ENCODE measurements at places on chromosomes 11 and 22. TPM values are rescaled to one million over a fixed set of nuclear protein-coding genes. Genes with fewer than 3 reads are reported as not detected.

GRCh38 chr11:45660729-45661438, 4.5 kb downstream of the CHST1 start:
- DNase-seq: no peak

DNA sequence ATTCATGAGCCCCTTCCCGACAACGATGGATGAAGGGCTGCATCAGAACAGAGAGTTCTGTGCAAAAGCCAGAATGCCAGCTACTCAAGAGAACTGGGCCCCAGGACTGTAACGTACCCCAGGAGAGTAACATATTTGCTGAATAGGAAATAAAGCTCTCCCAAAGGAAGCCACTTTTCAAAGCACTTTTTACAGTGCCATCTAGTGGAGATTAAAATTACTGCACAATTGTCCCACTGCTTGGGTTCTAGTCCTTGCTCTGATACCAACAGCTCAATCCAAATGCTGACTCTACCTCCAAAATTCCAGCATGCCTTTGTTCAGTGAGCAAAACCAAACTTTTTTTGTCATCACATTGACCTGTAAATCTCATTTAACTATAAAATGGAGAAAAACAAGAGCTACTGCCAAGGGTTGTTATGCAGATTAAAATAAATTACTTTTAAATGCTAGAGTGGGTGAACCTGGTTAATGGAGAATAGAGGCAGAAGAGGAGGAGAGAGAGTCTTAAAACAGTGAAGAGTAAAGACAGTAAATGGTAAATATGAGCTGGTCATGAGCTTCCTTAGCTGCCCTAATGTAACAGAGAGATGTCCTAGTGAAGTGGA, 87.6 kb upstream of the FSHB start:
- DNase-seq: no peak

DNA sequence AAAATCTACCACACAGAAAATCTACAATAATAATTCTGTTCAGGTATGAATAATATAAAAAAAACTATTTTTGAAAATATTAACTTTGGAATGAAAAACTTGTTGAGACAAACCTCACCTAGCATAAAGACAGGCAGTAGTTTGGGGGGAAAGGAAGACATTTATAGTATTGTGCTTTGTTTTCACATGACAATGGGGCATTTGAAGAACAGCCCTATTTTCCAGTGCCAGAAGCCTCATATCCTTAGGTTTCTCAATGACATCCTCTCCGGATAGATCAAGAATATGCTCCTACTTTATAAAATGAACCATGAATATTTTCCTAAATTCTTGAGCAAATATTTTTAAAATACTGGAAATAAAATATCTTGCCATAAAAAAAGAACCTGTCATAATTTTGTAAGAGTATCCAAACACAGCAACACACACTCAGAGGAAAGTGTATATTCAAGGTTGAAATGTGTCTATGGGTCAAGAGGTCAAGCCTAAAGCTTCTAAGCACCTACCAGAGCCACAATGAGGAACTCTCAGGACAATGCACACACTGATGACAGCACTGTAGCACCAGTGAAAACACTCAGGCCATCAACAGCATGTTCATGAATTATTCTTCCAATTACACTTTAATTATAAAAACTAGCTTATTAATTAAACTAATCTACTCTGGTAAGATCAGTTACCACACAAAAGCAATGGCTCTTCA, 68.7 kb downstream of the MRTFA start:
- no peak for DNase-seq

DNA sequence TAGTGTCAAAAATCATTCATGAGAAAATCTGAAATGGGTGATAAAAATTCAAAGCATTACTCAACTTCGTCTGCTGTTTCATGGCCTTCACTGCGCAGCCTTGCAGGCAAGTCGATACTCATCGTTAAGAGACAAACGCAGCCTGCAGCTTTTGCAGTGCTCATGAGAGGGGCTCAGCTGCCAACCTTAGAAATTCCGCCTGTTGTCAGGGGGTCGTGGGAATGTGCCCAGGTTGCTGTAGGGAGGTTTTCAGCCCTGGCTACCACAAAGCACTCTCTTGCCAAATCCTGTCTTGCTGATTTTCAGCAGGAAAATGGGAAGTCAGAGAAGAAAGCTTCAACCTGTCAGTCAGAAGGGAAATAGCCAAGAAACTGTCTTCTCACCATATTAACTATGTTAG, 25.4 kb upstream of the GRAMD1B start:
- no peak for DNase-seq

The WNT7B gene
- total RNA-seq: 0.18 TPM

GRCh38 chr11:120952461-120953434, 71.2 kb upstream of the TBCEL start:
- DNase-seq: peak; percentile 94

DNA sequence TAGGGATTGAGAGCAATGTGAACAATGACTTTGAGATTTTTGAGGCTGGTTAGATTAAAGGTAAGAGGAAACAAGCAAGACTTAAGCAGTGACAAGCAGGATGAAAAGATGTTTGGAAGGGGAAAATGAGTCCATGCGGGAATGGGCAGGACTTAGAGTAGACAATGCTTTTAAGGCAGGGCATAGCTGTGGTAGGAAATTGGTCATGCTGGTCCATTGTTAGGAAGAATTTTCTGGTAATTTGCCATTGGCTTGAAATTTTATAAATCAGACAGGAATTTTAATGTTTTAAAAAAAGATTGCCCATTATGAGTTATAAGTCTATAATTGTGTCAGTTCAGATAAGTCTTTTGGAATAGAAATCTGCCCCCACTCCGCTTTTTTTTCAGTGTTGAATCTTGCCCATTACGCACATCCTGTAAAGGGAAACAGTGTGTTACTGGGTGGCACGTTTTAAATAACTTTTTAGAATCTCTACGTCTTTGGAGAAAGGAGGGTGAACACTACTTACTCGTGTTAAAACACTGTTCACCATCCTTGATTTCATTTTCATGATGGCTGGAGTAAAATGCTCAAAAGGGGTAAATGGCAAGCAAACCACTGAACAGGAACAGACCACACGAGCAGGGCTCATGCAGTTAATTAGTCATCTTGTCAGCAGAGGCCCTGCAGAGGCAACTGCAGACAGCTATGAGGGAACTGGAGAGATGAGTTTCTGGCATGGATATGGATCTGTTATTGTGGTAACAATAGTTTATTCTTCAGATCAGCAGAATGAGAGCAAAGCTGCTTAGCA, 25.0 kb downstream of the SWAP70 start:
- DNase-seq: no peak

The MS4A4E gene
- total RNA-seq: not detected

- peak; percentile 7 for DNase-seq
These were observed 16.6 kb upstream of the GNB1L start for GRCh38 chr22:19871023-19871844.

DNA sequence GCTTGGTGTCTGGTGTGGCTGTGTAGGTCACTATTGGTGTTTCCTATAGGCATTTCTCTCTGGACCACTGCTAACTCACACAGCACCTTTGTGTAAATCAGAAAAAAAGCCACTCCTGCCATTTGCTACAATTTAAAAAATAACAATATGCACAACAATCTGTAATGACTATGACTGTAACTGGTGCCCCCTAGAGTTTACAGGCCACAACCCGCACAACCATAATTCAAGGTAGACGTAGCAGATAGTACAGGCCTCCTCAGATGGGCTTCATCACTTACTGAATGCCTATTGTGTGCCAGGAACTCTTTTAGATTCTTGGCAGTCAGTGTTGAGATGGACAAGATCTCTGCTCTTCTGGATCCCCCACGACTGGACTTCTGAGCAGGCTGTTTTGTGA, 47.7 kb downstream of the SYT9 start:
- DNase-seq: no peak

DNA sequence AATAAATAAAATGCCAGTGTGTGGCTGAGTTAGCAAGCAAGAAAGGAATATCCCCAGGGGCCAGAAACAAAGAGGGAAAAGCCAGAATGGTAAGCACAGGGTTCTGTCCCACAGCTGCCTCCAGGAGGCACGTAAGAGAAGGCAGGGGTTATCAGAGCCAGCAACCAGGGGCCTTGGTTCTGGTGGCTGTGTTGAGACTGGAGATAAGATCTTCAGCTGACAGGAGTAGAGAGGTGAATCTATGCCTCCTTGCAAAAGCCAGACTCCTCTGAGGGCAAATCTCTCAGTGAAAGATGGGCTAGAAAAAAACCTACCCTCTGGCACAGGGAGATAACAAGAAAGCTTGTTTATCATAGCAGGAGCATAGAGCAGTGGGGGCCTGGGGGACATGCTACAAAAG, 29.8 kb upstream of the NFAM1 start:
- DNase-seq: no peak

DNA sequence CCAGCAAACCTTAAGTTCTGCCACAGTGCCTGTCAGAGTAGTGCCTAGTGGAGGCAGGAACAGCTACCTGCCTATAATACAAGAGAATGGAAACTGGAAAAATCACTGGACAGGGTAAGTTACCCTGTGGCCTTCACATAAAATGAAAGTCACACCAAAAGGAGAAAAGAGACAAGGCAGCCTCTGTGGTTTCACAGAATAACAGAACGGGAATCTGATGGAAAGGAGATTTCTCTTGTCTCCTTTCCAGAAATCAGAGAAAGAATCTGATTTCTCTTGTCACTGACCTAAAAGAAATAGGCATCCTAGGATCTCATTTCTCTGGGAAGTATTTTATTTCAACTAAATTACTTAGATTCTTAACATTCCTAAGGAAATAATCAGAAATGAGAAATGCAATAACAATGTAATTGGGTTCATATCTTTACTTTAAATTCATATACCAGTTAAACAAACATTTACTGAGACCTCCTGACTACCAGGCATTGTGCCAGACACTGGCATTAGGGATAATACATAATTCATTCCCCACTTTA, 41.6 kb downstream of the PRCP start:
- no peak for DNase-seq

The TXNRD2 gene
- total RNA-seq: 18.8 TPM

GRCh38 chr11:65479184-65480145, 19.4 kb upstream of the MALAT1 start:
- DNase-seq: peak; percentile 43

DNA sequence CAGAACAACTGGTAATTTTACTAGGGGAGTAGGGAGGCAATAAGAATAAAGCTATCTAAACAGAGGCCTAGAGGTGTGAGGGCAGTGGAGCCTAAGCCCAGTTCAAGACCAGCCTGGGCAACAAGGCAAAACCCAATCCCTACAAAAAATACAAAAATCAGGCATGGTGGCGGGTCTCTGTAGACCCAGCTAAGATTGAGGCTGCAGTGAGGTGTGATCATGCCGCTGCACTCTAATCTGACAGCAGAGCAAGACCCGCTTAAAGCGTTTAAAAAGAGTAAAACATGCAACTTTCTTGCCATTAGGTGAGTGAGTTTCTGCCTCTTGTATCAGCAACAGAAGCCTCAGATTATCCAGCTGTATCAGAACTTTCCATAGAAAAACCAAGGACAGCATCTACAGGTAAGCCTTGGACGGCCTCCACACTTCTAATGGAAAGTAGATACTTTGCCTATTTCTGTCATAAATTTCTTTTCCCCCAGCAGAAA, 12.1 kb downstream of the TAF1D start:
- DNase-seq: no peak

DNA sequence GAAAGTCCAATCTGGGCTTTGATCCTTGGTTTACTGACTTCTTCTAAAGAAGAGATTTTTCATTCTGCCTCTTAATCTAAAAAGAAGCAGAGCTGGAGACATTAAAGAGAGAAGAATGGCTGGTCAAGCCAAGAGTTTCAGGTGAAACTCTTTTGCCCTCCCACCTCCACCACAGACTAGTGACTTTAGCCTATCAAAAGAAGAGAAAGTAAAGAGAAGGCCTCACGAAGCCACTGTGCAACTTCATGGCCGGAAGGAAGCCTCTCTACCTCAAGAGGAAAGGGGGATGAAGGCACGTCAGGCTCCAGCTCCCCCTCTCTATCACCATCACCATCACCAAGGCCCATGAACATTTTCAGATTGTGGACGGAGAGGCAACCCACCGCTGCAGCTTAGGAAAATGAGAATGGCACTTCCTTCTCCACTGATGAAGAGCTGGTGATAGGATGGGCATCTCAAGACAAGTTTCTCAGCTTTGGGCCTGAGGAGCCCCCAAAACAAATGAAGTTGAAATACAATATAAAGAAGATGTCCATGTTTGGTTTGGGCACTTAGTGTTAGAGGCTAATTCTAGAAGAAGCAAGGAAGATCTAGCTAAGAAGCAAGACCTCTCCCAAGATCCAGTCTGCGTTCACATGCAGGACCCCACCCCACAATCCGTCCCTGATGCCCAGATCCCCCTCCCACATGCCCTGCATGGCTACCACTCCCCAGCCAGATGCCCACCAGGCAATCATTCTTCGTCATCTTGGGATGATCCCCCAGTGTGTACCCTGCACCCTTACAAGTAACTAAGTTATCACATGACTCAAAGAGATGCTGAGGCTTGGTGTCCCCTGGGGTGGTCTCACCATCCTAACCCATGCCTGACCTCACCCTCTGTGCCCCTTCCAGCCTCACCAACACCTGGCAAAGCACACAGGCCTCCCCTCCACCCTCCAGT, 52.6 kb downstream of the IGSF9B start:
- DNase-seq: no peak

The ACRV1 gene
- total RNA-seq: not detected

- DNase-seq: no peak
These were observed 17.8 kb downstream of the FRMD8 start for GRCh38 chr11:65404210-65404609.

GRCh38 chr22:46857142-46857884, 94.9 kb downstream of the TBC1D22A start:
- no peak for DNase-seq

- DNase-seq: no peak
These were observed 79.5 kb downstream of the AMBRA1 start for GRCh38 chr11:46514370-46514769.

DNA sequence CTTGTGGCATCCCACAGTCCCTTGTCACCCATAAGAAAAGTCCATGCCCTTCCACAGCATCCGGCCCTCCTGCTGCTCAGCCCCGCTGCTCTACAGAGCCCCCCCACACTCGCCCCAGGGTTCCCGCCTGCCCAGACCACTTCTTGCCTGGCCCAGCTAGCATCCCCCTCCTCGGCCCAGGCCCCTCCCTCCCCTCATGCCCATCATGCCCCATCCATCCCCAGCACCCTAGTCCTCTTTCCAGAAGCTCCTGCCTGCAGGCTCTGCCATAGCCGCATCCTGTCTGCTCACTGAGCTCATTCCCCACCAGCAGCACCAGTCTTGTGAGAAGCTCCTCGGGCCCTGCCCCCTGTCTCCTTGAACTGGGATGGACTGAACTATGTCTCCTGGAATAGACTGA, 54.4 kb downstream of the LINC01488 start:
- DNase-seq: no peak

The OR2AT4 gene
- total RNA-seq: not detected

The TYR gene
- total RNA-seq: not detected

GRCh38 chr11:44760917-44761550, 34.3 kb downstream of the TSPAN18 start:
- DNase-seq: peak; percentile 66

Data from WTC11 (cell line).